ENCODE measurements at places on chromosomes 5 and 9.

- DNase-seq = no peak
These were observed 22.1 kb upstream of the RARS1 start for GRCh38 chr5:168464214-168464613.

DNA sequence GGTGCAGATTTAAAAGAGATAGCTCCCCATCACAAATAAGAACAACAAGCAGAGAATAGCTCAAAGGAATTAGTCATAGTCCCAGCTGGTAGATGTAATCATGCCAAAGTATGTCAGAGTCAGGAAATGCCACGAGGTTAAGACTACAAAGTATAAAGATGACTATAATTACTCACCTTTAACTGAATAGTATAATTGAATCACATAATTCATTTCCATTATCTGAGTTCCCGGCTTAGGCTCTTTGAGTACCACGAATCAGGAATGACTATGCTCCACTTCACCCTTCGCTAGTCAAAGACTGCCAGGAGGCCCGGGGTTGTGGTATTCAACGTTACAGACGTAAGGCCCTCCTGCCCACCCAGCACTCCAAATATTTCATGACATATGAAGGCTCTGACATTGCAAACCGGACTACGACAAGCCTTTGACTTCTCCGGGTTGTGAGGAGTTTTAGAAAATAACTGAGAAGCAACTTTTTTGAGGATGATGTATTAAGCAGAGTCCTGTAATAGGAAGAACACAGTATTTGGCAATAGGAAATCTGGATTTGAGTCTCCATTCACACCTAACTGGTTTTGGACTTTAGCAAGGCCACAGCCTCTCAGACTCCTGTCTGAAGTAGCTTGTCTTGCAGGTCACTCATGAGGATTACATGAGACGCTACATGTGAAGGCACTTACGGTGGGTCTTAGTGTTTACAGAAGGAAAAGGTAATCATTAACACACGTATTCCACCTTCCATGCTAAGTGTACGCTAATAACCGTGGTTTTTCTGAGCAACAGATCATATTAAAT lies 64.6 kb downstream of the ENC1 start:
- DNase-seq = peak; percentile 85

DNA sequence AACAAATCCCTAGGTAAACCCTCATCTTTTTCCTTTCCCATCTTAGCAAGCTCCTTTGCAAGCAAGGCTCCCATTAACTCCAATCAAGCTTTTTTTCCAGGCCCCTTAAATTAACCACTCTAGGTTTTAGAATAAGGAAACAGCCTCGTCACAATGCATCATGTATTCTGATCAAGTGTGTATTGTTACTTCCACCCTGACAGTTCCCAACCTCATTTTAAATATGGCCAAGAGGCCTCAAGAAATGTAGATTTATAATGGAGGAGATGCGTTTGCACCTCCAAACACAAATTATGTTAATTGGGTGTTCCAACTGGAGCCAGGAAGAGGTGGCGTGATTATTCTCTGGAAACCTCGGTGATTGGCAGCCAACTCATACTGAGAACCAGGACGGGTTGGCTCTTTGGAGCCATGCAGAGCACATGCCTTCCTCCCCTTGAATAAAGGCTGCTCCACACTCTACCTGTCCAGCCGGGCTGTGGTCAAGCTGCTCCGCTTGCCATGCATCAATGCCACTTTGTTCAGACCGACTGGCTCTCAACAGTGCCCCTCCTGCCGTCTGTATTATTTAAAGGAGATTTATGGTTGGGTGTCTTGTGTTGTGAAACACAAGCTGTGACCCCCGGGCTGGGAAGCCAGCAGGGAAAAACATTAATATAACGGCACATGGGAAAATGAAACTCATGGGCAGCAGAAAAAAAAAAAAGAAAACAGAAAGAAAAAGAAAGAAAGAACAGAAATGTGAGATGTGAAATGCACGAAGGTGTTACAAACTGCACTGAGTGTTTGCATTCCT lies 191.1 kb downstream of the EBF1 start:
- DNase-seq = no peak

- DNase-seq = no peak
These were observed 105.7 kb downstream of the INSYN2B start for GRCh38 chr5:169874621-169875020.

GRCh38 chr9:20314981-20315380 lies 307.3 kb downstream of the MLLT3 start:
- DNase-seq = no peak

GRCh38 chr9:124709292-124709690 lies 61.8 kb downstream of the NR6A1 start:
- DNase-seq = no peak

- DNase-seq = no peak
These were observed 235.1 kb upstream of the TUT7 start for GRCh38 chr9:86589273-86589672.

All from IMR-90 (cell line).